ENCODE measurements at places on chromosomes 11 and 22.

GRCh38 chr11:128300785-128301184 is 286.6 kb downstream of the ETS1 start:
- no peak for DNase-seq

GRCh38 chr11:100727410-100727809 is 40.3 kb downstream of the ARHGAP42 start:
- DNase-seq: no peak

DNA sequence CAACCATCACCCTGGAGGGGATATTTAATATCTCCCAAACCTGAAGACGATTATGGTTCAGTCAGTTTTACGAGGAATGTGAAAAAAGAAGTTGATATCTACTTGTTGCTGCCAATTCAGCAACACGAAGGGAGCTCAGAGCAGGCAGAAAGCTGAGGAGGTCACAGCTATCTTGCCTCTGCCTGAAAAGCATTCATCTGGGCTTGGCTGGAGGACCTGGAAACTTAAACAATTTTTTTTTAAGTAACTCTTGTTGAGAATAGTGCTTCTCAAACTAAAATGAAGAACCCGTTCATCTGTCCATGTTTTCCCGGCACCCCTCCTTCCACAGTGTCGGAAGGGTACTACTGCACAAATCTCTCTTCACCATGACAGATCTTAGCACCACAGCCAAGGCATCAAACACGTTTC is 98.9 kb downstream of the MICAL3 start:
- DNase-seq: no peak

- DNase-seq: peak; percentile 63
These were observed at the start of gene CCDC116 for GRCh38 chr22:21632237-21632895. TSS of gene CCDC116 (plus strand) at chr22:21632760. CDS start at chr22:21633182, 422 bp downstream.

DNA sequence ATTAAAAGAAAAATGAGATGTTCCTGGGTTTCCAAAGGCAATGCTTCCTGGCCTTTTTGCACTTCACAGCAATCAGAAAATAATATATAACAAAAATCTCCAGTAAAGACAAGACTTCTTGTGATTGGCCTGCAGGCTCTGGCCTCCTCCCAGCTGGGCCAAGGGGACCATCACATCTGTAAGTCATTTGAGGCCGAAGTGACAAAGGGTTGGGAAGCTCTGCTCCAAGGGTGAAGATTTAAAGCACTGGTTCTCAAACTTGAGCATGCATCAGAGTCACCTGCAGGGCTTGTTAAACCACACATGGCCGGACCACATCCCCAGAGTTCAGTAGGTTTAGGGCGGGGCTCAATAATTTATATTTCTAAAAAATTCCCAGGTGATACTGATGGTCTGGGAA is 32.1 kb downstream of the ARFGAP2 start:
- DNase-seq: no peak

- DNase-seq: no peak
These were observed 11.3 kb upstream of the CTSC start for GRCh38 chr11:88348870-88349269.

- no peak for DNase-seq
These were observed 35.9 kb downstream of the SHISAL1 start for GRCh38 chr22:44276706-44277356.

GRCh38 chr22:24069721-24070120 is 58.6 kb downstream of the CABIN1 start:
- DNase-seq: no peak

DNA sequence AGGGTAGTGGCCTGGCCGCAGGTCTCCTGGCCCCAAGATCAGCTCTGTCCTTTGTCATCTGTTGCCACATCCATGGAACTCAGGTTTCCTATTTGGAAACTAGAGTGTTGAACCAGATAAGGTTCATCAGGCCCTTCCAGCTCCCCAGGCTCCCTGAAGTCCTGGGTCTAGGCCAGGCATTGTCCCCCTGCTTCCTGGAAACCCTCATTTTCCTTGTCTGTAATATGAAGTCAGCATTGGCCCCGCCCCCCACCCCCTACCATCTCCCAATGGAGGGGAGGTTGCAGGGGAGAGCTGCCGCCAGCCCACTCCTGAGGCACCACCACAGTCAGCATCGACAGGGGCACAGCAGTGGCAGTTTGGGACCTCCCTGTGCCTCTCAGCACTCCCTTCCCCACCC is 9.0 kb upstream of the MS4A10 start:
- DNase-seq: no peak

- no peak for DNase-seq
These were observed 232.3 kb downstream of the JRKL start for GRCh38 chr11:96622026-96622634.

DNA sequence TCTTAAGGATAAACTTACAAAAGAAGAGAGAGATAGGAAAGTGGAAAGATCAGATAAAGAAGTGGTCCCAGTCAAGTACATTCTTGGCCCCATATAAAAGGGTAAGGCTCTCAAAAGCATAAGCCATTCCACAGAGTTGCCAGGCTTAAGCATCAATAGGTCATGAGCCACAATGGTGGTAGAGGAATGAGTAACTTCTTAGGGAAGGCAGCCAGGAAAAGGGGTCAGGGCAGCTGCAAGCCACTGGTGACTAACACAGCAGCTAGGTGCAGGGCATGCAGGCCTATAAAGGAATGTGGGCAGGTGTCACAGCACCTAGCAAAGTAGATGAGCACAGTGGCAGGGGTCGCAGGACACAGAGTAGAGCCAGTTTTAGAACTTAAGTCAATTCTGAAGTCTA is 302.6 kb upstream of the FAT3 start:
- no peak for DNase-seq

DNA sequence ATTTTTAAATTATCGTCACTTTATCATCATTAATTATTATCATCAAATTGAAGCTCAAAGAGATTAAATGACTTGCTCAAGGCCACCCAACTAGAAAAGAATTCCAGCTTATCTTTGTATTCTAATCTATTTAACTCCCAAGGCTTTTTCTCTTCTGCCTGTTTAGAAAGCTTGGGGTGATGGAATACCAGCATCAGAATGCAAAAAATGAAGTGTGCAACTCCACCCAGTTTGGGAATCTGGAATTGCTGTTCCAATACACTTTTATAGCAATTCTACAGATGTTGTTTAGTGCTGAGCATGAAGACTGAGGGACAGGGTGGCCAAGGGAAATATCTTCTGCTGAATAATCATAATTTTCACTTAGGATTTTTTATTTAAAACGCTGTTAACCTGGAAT is 97.2 kb upstream of the FIBIN start:
- DNase-seq: no peak

GRCh38 chr11:75242722-75243600 is 2.4 kb downstream of the TPBGL start:
- peak; percentile 3 for DNase-seq

- DNase-seq: no peak
These were observed 83.1 kb upstream of the ADSL start for GRCh38 chr22:40263191-40263590.

DNA sequence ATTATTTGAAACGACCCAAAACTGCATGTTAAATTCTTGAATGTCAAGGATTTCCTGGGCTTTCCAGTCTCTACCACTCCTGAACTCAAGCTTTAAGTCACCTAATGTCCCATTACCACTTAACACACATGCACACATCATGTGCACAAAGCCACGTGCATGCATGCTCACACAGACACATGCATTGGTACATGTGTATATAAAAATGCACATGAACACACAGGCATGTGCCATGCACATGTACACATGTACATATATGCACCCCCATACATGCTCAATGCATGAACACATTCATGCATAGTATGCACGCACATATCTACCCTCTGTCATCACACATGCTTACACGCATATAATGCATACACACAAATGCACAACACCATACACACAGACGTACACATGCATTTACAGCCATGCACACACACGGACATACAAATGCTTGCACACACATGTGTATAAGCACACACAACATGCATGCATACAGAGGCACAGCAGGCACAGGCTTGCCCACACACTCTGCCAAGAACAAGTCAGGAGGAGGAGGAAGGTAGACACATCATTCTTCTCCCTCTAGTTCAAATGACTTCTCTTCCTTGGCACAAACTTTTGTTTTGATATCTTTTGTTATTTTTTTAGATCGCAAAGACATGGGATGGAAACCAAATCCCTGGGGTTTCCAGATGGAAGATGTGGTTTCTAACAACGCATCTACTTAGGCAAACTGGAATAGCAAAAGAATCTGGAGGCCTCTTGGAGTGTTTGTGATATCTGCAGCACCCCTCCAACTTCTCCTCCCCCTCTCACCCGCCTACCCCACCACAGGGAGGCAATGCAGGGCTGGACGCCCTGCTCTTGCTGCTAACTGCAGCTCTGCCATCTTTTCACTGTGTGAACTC is 24.6 kb downstream of the RASD2 start:
- no peak for DNase-seq

- DNase-seq: no peak
These were observed 215.7 kb downstream of the CSNK2A3 start for GRCh38 chr11:11137339-11137738.

DNA sequence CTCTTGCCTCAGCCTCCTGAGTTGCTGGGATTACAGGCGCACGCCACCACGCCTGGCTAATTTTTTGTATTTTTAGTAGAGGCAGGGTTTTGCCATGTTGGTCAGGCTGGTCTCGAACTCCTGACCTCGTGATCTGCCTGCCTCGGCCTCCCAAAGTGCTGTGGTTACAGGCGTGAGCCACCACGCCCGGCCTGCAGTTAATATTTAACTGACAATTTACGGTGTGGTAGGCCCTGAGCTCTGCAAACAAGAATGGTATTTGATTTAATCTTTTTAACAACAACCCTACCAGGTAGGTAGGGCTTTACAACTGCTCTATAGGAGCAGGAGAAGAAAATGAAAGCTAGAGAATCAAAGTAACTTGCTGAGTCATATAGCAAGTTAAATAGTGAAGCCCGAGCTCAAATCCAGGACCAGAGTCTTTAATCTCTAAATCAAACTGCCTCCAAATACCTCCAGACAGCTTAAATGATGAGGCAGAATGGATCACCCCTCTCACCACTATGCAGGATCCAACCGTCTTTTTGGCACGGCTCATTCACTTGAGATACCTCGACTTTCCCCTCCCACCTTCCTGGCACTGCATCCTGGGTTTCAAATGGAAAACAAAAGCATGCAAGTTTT is 9.4 kb downstream of the UEVLD start:
- DNase-seq: no peak

GRCh38 chr11:115220911-115221310 is 283.3 kb downstream of the CADM1 start:
- no peak for DNase-seq

GRCh38 chr22:27829620-27830019 is 28.1 kb upstream of the MN1 start:
- DNase-seq: no peak

- peak; percentile 65 for DNase-seq
These were observed 14.8 kb downstream of the EXT2 start for GRCh38 chr11:44110231-44110679.

GRCh38 chr11:68854273-68854958 is 12.7 kb upstream of the CPT1A start:
- peak; percentile 58 for DNase-seq

- no peak for DNase-seq
These were observed 57.1 kb downstream of the FAM181B start for GRCh38 chr11:82676483-82677094.

- DNase-seq: no peak
These were observed 1.4 kb downstream of the USP47 start for GRCh38 chr11:11843211-11843621.

DNA sequence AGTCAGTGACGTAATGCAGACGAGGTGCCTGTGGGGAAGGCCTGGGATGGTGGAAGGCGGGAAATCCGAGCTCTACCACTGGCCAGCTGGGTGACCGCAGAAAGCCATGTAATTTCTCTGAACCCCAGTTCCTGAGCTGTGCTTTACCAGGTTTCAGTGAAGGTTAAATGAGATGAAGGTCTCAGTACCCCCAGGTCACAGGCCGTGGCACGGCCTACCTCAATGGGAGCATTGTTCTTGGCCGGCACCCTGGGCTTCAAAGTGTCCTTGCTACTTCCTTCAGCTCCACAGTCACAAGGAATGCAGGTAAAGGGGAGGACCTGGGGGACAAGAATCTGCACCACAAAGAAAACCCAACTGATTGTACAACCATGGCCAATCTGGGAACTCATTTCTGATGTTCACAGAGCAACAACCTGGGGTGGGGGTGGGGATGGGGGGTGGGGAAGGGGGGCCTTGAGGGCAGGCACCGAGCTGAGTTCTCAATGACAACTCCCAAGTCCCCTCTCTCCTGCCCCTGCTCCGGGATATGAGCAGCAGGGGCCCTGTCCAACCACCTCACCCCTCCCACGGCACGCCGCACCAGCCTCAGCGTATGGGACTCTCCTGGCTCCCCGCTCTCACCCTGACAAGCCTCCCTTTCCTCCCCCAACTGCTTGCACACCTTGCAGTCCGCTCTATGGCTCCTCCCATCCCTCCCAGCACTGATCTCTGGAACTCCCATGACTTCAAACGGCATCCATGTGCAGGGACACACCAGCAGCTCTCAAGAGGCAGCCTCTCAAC is 59.1 kb upstream of the ARFGAP3 start:
- DNase-seq: no peak

DNA sequence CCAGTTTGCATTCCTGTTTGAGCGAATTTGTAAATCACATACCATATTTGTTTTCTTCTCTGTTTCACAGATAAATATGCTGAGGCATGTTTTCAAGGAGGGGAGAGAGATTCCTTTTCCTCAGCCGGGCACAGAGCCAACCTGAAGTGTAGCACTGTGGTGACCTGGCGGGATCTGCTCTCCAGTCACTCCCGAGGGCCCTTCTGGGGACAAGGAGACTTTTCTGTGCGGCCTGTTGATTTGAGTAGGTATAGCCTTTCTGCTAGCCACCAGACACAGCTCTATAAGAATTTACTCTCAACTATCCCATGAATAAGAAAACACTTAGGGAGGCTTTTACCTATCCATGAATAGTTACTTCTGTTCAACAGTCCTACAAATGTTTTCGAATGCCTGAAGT is 63.5 kb upstream of the FDX1 start:
- DNase-seq: no peak

GRCh38 chr22:27858626-27859025 is 57.1 kb upstream of the MN1 start:
- DNase-seq: no peak

GRCh38 chr11:120293038-120293800 is 31.9 kb upstream of the TLCD5 start:
- DNase-seq: no peak

DNA sequence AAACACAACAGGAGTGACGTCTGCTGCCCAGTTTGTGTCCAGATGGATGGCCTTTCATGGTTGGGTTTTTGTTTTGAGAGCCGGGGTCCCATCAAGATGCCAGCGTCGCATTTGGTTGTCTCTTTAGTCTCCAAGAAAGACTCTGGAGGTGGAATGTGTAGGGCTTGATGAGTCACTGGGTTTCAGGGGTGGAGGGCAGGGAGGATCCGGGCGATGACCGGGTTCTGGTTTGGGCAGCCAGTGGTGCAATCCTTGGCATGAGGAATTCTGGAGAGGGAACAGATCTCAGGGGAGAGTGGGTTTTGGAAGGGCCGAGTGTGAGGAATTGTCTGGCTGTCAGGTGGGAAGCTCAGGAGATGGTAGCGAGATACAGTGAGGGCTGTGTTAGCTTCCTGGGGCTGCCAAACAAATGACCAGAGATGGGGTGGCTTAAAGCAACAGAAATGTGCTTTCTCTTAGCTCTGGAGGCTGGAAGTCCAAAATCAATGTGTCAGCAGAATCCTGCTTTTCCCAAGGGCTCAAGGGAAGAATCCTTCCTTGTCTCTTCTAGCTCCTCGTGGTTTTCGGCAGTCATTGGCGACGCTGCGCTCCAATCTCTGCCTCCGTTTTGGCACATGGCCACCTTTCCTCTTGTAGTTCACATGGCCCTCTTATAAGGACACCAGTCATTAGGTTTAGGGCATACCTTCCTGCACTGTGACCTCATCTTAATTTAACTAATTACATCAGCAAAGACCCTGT is 26.4 kb upstream of the PPFIA1 start:
- DNase-seq: no peak
